ENCODE measurements at places on chromosomes 4 and X.

DNA sequence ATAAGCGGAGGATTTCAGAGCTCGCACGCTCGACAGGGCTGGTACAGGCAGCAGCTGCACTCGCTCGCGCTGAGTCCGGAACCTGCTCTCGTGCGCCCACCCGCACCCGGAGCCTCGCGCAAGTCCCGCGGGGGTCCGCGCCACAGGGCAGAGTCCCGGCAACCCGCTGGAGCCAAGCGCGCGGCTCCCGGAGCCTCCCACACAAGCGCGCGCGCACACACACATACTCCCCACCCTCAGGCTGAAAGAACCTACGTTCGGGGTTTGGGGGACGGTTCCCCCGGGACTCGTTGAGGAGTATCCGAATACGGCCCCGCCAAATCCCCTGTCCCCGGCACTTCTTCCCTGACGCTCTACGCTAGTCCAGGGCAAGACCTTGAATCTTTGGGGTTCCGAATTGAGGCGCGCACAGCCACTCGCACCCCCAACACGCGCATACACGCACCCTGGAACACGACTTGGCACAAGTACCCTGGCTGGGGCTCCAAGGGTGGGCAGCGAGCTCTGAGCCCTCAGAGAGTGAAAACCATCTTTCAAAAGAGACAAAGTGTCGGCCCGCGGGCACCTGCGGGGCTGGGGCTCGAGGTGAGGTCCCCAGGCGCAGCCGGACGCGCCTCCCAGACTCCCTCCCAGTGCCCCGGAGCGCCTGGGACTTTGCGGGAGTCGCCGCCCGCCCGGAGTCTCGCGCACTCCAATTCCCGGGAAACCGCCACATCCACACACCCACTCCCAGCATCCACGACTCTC is 952 bp downstream of the ANOS1 start:
- DNase-seq = no peak

DNA sequence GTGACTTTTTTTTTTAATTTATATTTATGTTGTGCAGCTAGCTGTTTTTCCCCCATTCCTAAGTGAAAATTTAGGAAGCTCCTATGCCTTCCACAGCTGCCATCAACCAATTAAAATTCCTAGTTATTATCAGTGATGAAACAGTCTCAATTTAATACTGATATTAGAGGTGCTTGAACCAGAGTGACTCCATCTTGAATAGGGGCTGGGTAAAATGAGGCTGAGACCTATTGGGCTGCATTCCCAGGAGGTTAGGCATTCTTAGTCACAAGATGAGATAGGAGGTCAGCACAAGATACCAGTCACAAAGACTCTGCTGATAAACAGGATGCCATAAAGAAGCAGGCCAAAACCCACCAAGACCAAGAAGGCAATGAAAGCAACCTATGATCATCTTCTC is 136.7 kb downstream of the DCHS2 start:
- DNase-seq = no peak

GRCh38 chr4:29770627-29771026 is 949.5 kb upstream of the PCDH7 start:
- no peak for DNase-seq

- DNase-seq = no peak
Measured at GRCh38 chr4:145769450-145770037, 89.6 kb downstream of the C4orf51 start.

GRCh38 chr4:48526406-48526805 is 36.4 kb downstream of the ZAR1 start:
- no peak for DNase-seq

DNA sequence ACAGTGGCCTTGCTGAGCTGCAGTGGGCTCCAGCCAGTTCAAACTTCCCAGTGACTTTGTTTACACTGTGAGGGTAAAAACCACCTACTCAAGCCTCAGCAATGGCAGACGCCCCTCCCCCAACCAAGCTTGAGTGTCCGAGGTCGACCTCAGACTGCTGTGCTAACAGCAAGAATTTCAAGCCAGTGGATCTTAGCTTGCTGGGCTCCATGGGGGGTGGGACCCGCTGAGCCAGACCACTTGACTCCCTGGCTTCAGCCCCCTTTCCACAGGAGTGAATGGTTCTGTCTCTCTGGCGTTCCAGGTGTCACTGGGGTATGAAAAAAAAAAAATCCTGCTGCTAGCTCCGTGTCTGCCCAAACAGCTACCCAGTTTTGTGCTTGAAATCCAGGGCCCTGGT is 168.9 kb upstream of the INTU start:
- no peak for DNase-seq

- peak; percentile 75 for DNase-seq
Measured at GRCh38 chrX:110086916-110087484, 84.1 kb downstream of the TMEM164 start.

DNA sequence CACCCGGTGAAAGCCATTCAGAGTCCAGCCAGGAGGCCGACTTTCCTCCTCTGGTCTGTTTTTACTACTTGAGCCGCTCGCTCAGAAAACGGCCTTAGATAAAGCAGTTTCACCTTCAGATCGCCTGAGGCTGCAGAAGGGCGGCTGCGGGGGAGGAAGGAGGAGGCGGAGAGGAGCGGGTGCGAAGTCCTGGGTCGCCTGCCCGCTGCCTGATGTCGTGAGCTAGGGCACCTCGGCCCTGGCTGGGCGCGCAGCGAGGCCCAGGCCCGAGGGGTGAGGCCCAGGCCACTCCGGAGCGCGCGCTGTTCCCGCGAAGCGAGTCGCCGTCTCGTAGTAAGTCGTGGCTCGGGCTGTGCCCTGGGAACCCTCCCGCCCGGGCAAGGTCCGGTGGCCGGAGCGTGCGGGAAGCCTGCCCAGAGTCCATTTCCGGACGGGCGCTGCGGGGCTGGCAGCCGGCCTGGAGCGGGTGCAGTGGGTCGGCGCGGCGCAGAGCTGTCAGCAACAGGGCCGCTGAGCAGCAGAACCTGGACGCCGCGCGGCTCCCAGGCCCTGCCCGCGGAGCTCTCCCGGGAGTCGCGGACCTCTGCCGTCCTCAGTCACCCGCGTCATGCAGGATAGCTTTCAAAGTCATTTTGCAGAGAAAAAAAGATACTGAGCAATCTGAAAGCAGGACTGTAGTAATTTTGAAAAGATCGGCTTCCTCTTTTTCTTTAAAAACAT is 18.6 kb downstream of the TRIM2 start:
- no peak for DNase-seq

DNA sequence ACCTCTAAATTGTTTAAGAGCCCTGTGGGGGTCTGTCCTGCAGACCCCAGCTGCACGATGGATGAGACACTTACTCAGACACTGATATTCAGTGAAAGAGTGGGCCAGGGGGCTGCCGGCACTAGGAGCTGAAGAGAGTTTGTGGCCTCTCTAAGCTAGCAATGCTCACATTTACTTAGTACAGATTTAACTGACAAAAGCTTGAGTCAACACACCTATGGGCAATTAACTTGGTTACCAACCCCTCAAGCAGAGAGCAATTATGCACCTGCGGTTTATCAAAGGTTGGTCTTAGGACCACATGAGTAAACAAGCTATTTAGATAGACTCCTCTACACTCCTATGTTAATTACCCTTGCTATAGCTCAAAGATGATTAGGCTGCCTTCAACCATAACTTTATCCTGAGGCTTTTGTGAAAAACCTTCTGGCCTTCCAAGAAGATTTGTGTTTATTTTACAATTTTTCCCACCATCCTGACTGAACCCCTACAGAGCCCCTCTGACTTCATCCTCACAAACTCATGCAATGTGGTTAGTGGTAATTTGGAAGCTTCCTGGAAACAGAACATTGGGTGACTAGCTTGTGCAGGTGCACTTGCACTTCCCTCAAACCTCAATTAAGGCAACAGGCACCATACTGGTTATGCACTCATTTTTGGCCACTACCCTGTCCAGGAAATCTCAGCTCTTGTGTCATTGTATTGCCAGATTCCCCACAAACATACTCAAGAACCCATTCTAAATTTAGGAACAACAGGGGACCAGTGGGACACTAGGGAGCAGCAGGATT is 234.4 kb upstream of the ITM2A start:
- no peak for DNase-seq

DNA sequence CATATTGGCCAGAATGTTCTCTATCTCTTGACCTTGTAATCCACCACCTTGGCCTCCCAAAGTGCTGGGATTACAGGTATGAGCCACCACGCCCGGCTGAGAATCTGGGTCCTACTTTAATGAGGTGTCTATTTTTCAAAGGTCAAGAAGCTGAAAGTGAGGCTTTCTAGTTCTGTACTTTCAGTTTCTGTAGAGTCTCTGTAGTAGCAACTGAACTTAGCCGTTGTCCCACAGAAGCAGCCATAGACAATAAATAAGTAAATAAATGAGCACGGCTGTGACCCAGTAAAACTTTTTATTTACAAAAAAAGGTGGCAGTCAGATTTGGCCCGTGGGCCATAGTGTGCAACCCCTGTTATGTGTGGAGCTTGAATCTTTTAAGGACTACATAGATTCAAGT is 92.0 kb downstream of the FNIP2 start:
- no peak for DNase-seq

GRCh38 chr4:152935143-152935542 is 980 bp upstream of the FHDC1 start:
- no peak for DNase-seq

Measured in kidney epithelial cell (primary cell).